ENCODE measurements at places on chromosomes 2 and 18.

DNA sequence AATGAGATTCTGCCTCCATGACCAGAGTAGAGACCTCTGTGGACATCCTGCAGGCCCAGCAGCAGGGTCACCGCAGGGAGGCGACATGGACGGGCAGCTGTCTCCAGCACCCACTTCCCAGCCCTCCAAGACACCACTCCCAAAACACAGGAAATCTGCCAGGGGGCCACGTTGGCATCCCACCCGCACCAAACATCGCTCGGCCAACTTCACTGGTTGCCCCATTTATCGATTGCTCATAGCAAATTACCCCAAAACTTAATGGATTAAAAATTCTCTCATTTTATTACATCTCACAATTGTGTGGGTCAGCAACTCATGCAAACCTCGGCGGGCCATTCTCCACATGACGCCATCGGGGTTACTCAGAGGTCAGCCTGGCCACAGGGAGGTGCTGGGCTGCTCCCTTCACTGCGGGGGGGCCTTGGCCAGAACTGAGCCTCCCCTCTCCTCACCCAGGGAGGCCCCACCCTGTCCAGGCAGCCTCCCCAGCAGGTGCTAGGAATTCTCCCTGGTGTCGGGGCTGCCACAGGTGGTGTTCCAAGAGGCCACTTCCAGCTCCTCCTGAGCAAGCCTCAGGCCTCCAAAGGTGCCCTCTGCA lies 420.7 kb upstream of the MYT1L start:
- no peak for DNase-seq

GRCh38 chr2:71720596-71721361 lies 267.4 kb downstream of the DYSF start:
- no peak for DNase-seq

DNA sequence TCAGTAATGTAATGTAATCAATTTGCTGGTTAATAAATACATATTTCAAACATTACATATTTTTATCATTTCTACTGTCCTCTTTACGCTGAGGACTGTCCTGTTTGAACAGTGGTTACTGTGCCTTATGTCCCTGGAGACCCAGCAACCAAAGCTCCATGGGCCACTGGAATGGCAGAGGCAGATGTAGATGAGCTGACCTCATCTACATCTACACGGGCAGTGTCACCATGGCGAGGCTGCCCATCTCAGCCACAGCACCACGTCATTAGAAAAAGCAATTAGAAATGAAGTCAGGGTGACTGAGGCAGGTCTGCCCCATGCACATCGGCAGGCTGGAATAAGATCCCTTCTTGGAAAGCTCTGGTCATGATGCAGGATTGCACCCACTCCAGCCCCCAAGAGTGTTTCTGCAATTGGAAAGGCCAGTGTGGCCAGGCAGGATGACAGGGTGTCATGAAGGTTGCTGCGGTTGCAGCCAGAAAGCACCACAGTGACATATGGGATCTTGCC lies 237.5 kb downstream of the NDUFA10 start:
- no peak for DNase-seq

- DNase-seq = no peak
Measured at GRCh38 chr2:99706735-99707134, 216.9 kb upstream of the REV1 start.

DNA sequence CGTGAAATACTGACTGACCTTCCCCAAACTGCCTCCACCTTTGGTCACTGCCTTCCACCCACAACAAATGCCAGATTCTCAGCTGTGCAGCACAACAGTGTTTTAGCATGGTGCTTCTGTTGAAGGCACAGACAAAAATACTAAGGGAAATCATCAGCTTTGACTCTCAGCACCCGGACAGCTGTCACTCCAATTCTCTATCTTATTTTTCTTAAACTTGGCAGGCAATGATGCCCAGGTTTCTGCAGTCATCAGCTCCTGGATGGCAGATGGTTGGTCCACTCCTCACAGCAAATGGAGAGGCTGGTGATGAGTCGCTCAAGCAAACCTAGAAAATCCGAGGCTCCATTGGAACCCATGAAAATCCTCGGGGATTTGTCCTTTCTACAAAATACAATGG lies 2.9 kb upstream of the FAM124B start:
- no peak for DNase-seq

DNA sequence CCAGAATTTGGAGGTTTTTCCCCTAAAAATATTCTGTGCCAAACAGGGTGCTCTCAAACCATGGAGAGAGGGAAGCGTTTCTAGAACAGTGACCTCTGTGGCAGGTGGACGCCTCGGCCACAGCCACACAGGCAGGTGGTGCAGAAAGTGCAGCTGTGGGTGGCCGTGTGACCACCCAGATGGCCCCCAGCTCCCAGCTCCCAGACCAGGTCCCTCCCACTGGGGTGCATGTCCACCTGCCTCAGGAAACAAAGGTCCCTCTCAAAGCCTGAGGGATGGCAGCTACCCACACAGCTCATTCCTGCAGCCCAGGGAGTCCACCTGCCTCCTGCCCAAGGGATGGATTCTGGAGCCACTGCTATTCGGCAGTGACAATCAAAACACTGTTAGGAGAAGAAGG lies 74.5 kb upstream of the PXDN start:
- no peak for DNase-seq

- no peak for DNase-seq
Measured at GRCh38 chr2:30255466-30256408, 24.4 kb downstream of the LBH start.

DNA sequence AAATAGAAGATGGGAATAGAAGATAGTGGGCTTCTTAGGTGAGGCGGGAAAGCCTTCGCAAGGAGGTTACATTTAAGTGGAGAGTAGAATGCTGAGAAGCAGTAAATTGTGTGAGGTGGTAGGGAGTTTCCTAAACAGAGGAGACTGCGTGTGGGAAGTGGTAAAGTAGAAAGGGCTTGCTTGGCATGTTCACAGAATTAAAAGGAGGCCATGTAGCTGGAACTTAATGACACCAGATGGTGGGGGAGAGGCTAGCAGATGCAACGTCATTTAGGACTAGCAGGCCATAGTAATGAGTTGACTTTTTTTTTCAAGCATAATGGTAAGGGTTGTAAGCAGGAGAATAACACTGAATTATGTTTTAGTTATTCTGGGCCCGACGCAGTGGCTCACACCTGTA lies 13.0 kb upstream of the RTN4 start:
- no peak for DNase-seq

DNA sequence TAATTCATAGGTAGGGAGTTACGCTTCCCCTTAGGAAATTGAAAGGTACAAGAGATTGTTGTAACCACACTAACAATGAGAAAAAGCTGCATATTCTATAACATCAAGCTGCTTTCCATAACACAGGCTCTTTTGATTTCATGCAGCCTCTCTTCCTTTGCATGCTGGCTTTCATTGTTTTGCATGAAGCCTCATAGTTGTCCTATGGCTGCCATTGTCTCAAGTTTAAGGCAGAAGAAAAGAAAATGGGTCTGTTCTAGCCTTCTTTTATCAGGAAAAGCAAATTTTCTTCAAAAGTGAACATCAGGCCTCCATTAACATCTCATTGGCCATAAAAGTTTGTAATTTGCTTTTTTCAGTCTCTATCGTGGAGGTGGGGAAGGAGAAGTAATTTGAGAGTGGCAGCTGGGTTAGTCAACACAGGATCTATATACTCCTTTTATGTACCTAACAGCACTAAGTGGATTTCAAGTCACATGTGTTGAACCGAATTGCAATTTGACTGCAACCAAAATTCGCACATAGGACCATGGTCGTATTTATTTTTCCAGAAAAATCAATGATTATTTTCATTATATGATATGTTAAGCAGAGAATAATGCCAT lies 248.5 kb upstream of the RND3 start:
- DNase-seq = no peak

DNA sequence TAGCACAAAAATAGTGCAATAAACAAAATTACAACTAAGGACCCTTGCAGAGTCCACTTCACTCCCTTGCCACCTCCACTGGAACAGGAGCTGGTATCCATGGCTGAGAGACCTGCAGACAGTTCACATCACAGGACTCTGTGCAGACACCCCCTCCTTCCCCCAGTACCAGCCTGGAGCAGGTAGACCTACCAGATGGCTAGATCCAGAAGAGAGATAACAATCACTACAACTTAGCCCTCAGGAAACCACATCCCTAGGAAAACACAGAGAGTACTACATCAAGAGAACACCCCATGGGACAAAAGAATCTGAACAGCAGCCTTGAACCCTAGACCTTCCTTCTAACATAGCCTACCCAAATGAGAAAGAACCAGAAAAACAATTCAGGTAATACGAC lies 49.8 kb downstream of the FBXO15 start:
- DNase-seq = no peak

- DNase-seq = no peak
Measured at GRCh38 chr18:37554399-37554787, 11.2 kb downstream of the CELF4 start.
